Activated CD4-positive, alpha-beta T cell treated with anti-CD3 and anti-CD28 coated beads, Interleukin-2, amount 10 ng/mL, durations not matched to agents 24 days and 14 days (primary cell): ENCODE measurements at places on chromosomes 3 and 15.

DNA sequence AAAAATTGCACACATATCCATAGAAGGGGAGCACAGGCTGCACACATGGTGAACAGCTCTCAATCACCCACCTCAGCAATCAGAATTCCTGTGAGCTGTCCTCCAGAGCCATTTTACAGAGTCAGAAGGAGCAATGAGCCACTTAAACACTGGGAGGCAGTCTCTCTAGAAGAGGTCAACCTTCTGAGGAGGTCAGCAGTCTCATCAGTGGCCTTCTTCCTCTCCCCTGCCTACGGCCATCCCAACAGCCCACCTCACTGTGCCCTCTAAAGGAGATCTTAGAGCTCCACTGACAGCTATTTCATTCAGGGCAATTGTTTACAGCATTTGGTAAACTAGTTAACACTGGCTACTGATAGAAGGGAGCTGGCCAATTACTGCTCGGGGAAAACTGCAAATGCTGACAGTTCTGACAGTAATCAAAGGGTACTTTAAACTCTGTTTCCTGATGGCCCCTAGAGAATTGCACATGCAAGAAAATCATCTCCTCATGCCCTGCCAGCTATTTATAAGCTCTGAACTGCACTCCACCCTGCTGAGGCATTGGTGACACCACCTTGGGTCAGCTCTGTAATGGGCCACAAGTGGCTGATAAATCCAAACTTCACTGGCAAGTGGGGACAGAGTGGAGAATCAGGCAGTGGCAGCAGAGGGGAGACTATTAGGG, 42.1 kb upstream of the TSPAN3 start:
- no peak for DNase-seq

GRCh38 chr3:193825617-193826016, 232.6 kb downstream of the OPA1 start:
- no peak for DNase-seq

GRCh38 chr15:85580879-85581278, 200.5 kb downstream of the AKAP13 start:
- peak; percentile 80 for DNase-seq

DNA sequence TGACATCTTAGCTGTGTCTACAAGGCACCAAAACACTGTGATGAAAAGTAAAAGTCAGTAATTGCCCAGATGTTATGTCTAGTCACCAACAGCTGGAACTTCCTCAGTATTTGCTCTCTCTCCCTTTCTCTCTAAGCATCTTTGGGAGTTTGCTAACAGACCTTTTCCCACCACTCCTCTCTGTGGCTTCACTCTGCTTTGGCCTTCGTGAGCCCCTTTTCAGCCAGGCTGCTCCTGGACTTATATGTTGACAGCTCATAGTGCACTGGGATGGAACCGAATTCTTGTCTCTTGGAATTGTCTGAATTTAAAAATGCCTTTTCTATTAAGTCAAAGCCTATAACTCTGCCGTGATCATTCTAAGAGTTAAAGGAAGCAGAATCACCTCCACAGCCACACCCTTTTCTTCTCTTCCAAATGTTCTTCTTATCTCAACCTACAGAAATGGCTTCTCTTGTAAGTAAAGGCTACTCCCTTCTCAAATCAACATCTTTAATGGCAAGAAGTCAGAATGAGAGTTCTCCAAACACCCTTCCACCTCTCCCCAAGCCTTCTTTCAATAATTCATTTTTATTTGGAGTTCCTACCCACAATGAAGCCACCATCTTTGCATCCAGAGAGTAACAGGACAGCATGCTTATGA, 17.2 kb upstream of the FOXP1 start:
- DNase-seq, result no peak

DNA sequence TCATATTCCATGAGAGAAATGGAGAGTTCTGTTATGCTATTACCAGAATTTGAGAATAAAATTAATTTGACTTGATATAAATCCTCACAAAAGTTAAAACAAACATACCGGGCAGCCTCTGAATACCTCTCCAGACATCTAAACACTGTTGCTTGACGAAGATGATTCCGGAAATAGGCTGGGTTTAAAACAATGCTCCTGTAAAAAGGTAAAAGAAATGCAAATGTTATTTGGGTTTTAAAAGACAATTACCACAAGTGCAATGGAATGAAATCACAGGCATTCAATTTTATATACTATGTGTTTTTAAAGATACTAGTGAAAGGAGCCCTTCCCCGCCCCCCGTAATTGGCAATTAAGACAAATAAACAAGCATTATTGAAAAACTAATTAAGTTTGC, 121.7 kb downstream of the SPATA16 start:
- no peak for DNase-seq

- DNase-seq, result no peak
Observed at GRCh38 chr3:112149136-112149535, 16.1 kb upstream of the GCSAM start.

DNA sequence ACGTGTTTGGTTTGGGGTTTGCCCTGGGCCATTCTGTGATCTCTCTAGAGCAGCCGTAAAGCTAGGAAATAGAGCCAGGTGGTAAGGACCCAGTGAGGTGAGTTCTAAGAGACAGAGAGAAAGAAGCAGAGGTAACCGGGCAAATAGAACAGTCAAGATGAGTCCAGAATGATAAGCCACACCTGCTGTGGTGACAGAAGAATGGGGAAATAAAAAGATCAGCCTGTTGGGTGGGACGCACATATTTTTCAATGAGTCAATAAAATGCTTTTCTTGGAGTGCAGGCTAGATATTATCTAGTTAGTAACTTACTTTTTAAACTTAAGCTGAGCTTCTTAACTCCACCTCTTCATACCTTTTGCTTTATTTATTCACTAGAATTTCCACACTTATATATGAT, 135.0 kb downstream of the NFKBIZ start:
- DNase-seq, result no peak

DNA sequence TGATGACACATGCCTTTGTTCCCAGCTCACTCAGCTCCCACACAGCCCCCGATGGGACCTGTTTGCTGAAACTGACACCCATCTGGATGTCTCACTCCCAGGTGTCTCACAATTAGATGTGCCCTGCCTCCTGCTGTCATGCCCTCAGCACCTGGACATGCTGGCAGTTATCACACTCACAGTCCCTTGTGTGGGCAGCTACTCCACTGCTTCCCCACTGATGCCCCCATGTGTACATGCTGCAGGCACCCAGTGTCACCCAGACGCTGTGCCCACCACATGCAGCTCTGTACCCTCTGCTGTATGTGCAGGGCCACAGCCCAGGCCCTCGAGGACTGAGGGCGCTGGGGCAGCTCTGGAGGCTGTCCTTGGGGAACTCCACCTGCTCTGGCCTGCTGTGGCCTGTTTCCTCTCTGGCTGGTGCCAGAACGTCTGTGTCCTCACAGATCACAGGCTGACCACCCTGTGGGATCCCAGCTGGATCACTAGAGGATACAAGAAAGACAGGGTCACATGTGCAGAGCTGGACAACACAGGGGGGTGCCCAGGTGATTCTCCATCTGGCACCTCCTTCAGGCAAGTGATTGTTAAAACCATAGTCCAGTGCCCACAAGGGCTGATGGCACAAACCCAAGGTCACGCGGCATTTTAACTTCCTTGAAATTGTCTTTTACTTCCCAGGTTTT, 14.0 kb downstream of the C3orf22 start:
- DNase-seq, result no peak

GRCh38 chr15:91517491-91518200, 335.9 kb upstream of the SLCO3A1 start:
- DNase-seq, result no peak

DNA sequence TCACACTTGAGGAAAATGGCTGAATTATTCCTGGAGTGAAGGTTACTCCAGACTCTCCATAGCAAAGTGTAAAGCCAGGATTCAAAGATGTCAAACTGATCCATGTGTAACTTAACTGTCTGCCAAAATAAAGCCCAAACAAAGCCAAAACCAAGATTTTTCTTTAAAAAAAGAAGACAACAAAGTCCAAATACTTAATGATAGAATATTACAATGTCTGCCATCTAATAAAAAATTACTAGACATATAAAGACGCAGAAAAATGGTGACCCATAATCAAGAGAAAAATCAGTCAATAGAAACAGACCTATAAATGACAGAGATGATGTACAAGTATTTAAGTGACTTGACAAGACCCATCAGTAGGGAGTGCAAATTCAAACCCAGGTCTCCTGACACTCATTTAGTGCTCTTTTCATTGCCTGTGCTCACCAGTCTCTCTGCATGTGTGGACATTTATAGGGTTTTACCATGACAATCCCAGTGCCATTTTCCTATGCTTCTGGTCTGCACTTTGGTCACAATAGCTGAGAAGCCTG, 85.1 kb upstream of the HES1 start:
- DNase-seq, result no peak

- peak; percentile 92 for DNase-seq
Observed at GRCh38 chr3:48268381-48268935, 27.6 kb downstream of the ZNF589 start.

- DNase-seq, result no peak
Observed at GRCh38 chr3:168216851-168217250, 121.1 kb upstream of the GOLIM4 start.

- peak; percentile 74 for DNase-seq
Observed at GRCh38 chr3:194084284-194084683, 51.7 kb upstream of the HES1 start.

DNA sequence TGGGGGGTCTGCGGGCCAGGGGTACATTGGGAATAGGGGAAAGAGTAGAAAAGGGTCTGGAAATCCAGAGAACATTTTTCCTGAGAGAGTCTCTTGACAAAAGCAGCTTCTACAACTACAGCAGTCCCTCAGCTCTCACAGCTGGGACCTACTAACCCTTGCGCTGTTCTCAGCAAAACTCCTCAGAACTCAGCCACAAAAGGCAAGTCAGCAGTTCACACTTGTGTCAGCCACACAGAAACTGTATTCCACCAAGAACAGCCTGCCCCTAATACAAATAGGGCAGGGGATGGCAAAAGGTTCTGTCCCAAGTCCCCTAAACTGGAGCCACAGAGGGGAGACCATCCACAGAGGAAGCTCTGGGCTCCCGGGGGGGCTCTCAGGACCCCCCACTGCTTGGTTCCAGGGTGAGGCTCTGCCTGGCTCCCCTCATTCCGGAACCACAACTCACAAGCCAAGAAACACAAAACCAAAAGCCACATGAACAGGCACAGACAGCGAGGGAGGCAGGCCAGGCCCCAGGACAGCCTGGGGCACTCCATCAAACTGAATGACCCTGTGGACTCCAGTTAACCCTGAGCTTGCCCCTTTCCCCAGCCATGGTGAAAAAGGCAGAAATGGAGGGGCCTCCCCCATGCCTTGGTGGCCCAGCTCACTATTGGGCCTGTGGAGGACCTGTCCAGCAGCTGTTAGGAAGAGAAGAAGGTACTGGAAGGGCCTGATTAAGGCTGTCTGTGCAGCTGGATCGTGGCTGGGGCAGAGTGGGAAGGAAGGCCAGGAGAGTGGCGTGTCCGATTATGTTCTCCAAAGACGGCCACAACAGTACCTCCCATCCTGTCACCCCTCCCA, 162.0 kb downstream of the CHSY1 start:
- no peak for DNase-seq

- no peak for DNase-seq
Observed at GRCh38 chr3:19384868-19385267, 236.6 kb downstream of the KCNH8 start.

DNA sequence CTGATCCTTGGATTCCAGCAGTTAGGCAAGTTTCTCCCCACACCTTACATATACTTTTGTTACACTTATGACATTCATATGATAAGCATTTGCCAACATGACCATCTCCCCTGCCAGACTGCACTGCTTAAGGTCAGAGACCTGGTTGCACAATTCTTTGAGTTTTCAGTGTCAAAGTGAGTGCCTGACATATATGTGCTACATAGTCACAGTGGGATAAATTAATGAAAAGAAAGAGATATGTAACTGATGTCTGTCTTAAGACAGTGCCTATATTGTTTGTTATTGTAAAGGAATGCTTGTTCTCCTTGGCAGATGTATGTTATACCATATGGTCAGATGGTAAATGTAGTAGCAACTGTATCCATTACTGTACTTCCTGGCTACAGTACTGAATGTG, 3.5 kb upstream of the DCUN1D1 start:
- DNase-seq, result no peak

- no peak for DNase-seq
Observed at GRCh38 chr3:16064642-16065414, 109.7 kb upstream of the GALNT15 start.

GRCh38 chr3:169269005-169269404, 394.5 kb downstream of the MECOM start:
- no peak for DNase-seq

GRCh38 chr3:24145481-24145880, 200.4 kb downstream of the NR1D2 start:
- DNase-seq, result no peak

- peak; percentile 65 for DNase-seq
Observed at GRCh38 chr3:10552631-10552943, 47.2 kb upstream of the ATP2B2 start.

DNA sequence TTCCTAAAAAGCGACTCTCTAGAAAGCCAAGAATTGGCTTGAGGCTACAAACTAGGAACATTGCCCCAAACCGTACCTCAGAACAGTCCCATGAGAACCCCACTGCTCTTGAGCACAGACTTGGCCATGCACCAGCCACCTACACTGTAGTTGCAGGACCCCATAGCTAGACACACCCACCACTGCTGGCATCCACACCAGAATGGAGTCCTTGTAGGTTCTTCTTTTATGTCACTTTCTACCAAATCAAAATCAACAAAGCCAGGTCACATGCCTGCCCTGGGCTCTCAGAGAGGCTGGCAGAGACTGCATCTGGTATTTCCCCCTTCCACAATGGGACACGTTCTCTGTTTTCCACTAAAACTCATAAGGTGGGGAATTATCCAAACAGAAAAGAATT, 290.5 kb downstream of the SHOX2 start:
- DNase-seq, result no peak

GRCh38 chr3:170641510-170642236, 55.8 kb upstream of the SLC7A14 start:
- DNase-seq, result no peak

- no peak for DNase-seq
Observed at GRCh38 chr15:59933607-59934006, 70.5 kb upstream of the FOXB1 start.

- DNase-seq, result no peak
Observed at GRCh38 chr15:26943866-26944265, 27.1 kb upstream of the GABRG3 start.

- no peak for DNase-seq
Observed at GRCh38 chr15:67080118-67080899, 14.9 kb downstream of the SMAD3 start.

- no peak for DNase-seq
Observed at GRCh38 chr3:137304313-137305056, 346.7 kb downstream of the IL20RB start.

DNA sequence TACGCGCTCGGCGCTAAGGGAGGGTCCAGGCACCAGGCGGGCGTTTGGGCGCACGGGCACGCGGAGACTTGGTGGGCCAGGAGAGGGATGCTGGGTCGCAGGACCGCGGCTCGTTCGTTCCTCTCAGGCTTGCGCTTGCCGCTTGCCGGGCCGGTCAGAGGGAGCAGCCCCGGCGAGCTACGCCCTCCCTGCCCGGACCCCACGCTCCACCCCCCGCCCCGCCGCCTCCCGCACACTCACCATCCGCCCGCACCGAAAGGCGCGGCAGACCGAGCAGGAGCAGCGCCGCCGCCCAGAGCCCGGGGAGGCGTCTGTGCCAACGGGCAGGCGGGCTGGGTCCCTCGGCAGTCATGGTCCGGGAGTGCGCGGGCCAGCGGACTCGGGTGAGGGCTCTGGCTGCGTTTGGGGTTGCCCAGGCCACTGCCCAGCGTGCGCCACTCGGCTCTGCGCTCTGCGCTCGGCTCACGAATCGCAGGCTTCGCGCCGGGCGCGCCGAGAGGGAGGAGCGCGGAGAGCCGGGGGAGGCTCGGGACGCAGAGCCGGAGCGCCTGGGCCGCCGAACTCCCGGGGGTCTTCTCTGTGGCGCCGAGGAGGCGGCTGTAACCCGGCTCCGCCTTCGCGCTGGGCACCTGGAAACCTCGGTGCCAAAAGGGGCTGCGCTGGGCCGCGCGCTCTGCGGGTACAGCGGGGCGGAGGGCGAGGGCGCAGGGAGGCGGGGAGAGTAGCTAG, at the start of gene SUSD5:
TSS of gene SUSD5 (minus strand) at position 365 of the 729 bp plus-strand sequence. CDS start at position 352, 13 bp downstream.
- DNase-seq, result no peak
